ENCODE measurements at places on chromosomes 5 and 9. TPM values are rescaled to one million over a fixed set of nuclear protein-coding genes. Genes with fewer than 3 reads are reported as not detected.

PLAC8L1 gene
- not detected for total RNA-seq

CCNI2 gene
- total RNA-seq: 3.0 TPM

TNPO1 gene
- 30.3 TPM for total RNA-seq

BSPRY gene
- 35.6 TPM for total RNA-seq

PCDHB10 gene
- total RNA-seq: 0.79 TPM

CYLC2 gene
- total RNA-seq: not detected

SUSD3 gene
- total RNA-seq: 2.7 TPM

FBP1 gene
- 43.0 TPM for total RNA-seq

PCDHA7 gene
- 1.4 TPM for total RNA-seq

TENT4A gene
- total RNA-seq: 20.9 TPM

RNF180 gene
- total RNA-seq: 1.9 TPM

FOXD4L4 gene
- 0.75 TPM for total RNA-seq

MYMK gene
- not detected for total RNA-seq

CCNO gene
- total RNA-seq: 1.1 TPM

DND1 gene
- total RNA-seq: 3.0 TPM

MAP1B gene
- 38.9 TPM for total RNA-seq

OBP2A gene
- total RNA-seq: not detected

CCDC152 gene
- not detected for total RNA-seq

SLC4A9 gene
- total RNA-seq: 3.0 TPM

C9orf50 gene
- total RNA-seq: not detected

BTNL8 gene
- 57.2 TPM for total RNA-seq

NPR3 gene
- total RNA-seq: 3.2 TPM

FOXI1 gene
- total RNA-seq: not detected

ERAP2 gene
- 7.1 TPM for total RNA-seq

PSMD5 gene
- 25.3 TPM for total RNA-seq

Measured in transverse colon (tissue), 4 donors.